ENCODE measurements at places on chromosomes 1 and 21. TPM values are rescaled to one million over a fixed set of nuclear protein-coding genes. Genes with fewer than 3 reads are reported as not detected.

The OR2AJ1 gene
- not detected for total RNA-seq

The PRELP gene
- total RNA-seq = 18.9 TPM

The CFAP141 gene
- 5.4 TPM for total RNA-seq

The WNT4 gene
- total RNA-seq = 4.2 TPM

The FAM151A gene
- total RNA-seq = not detected

The DENND1B gene
- total RNA-seq = 41.0 TPM

The FAM43B gene
- 0.67 TPM for total RNA-seq

The OR2L2 gene
- total RNA-seq = 0.09 TPM

The TIE1 gene
- 133 TPM for total RNA-seq

The CNR2 gene
- total RNA-seq = 0.09 TPM

The LRRC53 gene
- total RNA-seq = not detected

The RUNX3 gene
- 1.7 TPM for total RNA-seq

The LAMC2 gene
- 31.1 TPM for total RNA-seq

The KIF21B gene
- total RNA-seq = 4.2 TPM

The VCAM1 gene
- 8.0 TPM for total RNA-seq

The EVA1C gene
- 59.0 TPM for total RNA-seq

The LCK gene
- 8.9 TPM for total RNA-seq

The ATP6V1G3 gene
- total RNA-seq = not detected

The FAM177B gene
- 0.54 TPM for total RNA-seq

The PAQR6 gene
- 3.0 TPM for total RNA-seq

The SYNC gene
- total RNA-seq = 15.4 TPM

The S100B gene
- total RNA-seq = 3.2 TPM

The FCRL4 gene
- not detected for total RNA-seq

The SPATA46 gene
- total RNA-seq = not detected

The SMG5 gene
- 37.3 TPM for total RNA-seq

The PHLDA3 gene
- total RNA-seq = 12.8 TPM

The RAP1GAP gene
- total RNA-seq = 41.4 TPM

The ATP1A2 gene
- total RNA-seq = 4.8 TPM

The MAP7D1 gene
- total RNA-seq = 47.3 TPM

The TBX19 gene
- total RNA-seq = 2.0 TPM

The TRMT1L gene
- total RNA-seq = 15.5 TPM

The TMCO4 gene
- 27.8 TPM for total RNA-seq

The UMODL1 gene
- total RNA-seq = not detected

The LRRC38 gene
- not detected for total RNA-seq

The SPRR1B gene
- not detected for total RNA-seq

The SH2D1B gene
- total RNA-seq = 1.5 TPM

The S100A7A gene
- not detected for total RNA-seq

The CELA3A gene
- not detected for total RNA-seq

The KRTAP12-2 gene
- not detected for total RNA-seq

The GJB5 gene
- 0.55 TPM for total RNA-seq

The PHACTR4 gene
- total RNA-seq = 34.9 TPM

The DCST1 gene
- 0.20 TPM for total RNA-seq

All from lung (tissue), 17 donors.